AG09319 (cell line): ENCODE measurements at places on chromosomes 2 and 18.
A peak's percentile ranks its signal among the peaks of the same experiment; 100 is the strongest.

GRCh38 chr18:9109523-9109922 lies 7.0 kb downstream of the NDUFV2 start:
- no peak for DNase-seq

DNA sequence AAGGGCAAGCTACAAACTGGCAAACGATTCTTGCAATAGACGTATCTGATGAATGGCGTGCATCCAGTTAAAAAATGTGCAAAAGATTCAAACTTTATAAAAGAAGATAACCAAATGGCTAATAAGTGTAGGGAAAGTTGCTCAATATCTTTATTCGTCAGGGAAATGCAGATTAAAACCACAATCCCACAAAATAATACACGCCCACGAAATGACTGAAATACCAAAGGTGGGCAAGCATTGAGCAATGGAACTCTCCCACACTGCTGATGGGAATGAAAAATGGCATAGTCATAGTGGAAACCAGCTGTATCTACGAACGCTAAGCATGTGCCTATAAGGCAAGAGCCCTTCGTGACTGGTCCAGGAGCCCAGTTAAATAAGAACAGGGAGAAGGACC lies 168.6 kb upstream of the SIX2 start:
- DNase-seq = peak; percentile 99

- DNase-seq = no peak
Observed at GRCh38 chr2:83953697-83954096, 505.4 kb downstream of the SUCLG1 start.

GRCh38 chr2:42954227-42954962 lies 162.0 kb upstream of the HAAO start:
- no peak for DNase-seq

DNA sequence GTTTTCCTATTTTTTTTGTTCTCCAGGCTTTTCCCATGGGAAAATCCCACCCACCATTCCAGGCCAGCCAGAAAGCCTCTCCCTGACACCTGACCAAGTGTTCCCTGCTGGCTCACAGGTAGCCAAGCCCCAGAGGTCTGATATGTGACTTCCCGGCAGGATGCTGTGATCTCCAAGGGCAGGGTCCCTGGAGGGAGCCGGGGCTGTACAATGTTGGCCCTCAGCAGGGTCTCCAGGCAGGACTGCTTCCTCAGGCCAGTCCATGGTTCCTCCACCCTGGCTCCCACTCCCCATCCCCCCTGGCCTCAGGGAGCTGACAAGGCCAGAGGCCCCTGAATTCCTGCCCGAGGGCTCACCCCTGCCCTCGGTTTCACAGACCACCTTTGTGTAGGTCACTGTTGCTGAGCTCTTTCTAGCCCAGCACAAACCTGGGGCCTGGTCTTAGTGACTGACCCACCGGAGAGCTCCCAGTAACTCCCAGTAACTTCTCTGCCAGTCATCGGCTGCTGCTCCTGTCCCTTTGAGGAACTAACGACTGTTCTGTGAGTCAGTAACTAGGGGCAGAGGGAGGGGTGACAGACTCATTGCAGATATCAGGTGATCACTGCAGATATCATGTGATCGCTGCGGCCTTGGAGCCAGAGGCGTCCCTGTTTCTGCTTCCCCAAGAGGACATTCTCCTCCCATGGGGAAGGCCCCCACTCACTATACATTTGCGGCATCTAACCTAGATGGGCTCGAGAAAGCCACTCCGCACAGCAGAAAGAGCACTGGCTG lies 38.7 kb downstream of the SDC1 start:
- DNase-seq = no peak

GRCh38 chr2:32696439-32696838 lies 68.6 kb downstream of the TTC27 start:
- DNase-seq = no peak

- DNase-seq = no peak
Observed at GRCh38 chr2:103860016-103860415, 993.9 kb upstream of the POU3F3 start.

DNA sequence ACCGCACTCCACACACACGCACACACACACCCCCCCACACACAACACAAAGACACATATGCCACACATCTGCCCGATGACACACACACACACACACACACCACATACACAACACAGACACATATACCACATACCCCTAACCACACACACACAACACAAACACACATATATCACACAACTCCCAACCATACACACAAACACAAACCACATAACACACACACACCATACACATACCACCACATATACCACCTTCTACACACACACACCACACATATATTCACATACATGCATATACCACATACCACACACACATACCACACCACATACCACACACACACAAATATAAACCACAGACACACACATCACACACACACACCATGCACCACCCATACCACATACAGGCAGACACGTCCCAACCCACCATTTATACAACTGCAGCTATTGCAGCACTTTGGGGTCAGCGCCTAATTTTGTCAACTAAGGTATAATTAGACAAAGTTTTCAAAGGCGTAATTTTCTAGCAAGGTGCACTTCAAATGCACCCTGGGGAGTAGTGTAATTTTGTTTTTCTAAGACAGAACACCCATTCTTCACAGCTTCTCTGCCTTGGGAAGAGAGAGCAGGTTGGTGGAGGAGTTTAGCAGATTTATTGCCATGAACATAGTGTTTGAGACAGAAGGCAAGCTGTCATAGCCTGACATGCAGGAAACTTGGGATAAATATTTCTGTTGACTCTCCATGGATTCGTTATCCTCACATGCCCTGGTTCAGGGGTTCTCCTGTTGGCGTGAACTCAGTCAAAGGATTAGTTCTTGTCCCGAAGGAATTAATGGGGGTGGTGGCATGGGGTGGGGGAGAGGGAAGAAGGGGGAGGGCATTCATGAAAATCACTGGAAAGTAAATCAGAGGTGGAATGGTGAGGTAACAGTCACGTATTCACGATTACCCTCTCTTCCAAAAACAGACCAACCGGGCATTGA lies 416.1 kb downstream of the LPIN1 start:
- DNase-seq = no peak

DNA sequence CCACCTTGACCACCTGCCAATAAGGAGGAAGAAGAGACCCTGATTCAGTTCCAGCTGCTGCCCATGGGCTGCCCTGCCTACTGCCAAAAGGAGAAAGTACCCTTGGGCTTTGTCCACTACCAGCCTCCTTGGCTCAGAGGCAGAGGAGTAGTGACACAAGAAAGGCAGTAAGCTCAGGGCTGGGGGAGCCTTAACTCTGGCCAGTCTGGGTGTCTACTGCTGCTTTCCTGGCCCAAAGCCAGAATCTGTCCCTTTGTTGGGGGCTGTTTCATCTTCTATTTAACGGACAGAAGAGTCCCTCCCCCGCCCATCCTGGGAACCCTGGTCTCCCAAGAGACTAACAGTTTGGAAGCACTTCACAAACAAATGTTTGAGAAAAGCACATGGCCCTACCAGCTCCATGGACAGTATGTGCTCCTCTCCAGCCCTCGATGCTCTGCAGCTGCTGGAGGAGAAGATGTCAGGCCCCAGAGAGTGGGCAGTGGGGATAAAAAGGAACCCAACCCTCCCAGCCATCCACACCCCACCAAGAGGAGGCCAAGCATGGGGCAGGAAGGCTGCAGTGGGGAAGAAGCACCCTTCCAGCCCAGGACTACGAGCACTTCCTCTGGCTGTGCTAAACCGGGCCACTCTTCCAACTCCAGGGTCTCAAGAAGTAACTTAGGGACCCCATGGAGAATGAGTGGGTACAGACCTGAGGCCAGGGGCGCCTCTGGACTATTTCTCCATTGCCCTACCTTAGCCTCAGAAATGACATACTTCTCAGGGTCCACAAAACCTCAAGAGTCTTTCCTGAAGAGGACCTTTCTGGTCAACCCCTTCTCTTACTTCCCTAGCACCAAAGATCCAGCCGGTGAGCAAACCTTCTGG lies 1.2 kb downstream of the ATG9A start:
- no peak for DNase-seq

DNA sequence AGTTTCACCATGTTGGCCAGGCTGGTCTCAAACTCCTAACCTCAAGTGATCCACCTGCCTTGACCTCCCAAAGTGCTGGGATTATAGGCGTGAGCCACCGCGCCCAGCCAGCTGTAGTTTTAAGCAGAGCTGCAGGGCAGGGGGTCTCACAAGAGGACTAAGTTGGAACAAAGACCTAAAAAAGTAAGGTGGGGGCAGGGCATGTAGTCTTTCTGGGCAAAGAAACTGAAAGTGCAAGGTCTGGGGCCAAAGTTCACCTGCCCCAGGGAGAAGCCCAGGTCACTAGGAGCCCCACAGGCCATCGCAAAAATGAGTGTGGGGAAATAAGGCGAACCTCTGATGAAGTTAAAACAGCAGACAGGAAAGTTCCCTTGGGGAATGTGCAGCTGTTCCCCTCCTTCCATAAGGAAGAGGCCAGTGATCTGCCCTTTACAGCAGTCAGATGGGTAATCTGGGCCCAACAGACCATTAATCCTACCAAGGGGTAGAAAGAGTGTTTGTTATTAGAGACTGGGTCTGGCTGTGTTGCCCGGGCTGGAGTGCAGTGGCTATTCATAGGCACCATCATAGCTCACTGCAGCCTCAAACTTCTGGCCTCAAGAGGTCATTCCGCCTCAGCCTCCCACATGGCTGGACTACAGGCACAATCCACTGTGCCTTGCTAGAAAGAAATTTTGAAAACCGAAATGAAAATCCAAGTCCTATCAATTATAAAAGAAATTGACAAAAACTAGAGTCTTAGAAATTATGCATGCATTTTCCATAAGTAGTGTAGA lies 2.8 kb downstream of the SCLY start:
- no peak for DNase-seq

GRCh38 chr2:144832048-144832447 lies 312.1 kb upstream of the ZEB2 start:
- DNase-seq = no peak

DNA sequence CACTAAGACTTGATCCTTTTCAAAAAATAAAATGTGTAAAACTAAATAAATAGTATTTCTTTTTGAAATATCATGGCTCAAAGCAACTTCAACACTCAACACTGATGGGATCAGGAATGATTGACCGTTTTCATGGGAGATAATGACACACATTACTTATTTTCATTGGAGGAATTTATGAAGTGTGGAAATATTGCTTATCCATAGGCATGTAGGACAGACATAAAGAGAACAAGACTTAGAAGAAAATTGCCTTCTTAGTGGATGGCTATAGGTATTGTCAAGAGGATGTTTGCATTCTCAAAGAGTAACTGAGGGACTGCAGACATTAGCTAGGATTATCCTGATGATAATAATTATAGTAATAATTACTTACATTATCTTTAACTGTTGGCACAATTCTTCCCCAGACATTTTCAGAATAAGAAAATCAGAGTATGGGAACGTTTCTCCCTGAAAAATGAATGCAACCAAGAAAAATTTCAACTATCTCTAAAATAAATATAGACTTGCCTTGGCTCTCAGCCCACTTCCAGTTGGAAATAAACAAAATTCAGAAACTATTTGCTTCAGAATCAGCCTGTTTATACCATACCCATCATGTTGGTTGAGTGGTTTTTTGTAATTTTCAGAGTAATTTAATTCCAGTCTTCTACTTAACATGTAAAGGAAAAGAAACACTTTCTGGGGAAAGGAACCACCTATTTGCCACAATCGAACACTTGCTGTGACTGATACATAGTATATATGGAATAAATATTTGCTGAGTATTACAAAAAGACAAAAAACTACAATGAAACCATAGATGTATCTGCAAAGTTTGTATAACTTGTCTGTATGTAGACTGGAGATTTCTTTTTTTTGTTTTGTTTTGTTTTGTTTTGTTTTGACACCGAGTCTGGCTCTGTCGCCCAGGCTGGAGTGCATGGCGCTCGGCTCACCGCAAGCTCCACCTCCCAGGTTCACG lies 165.7 kb downstream of the TMX3 start:
- DNase-seq = peak; percentile 52

- DNase-seq = no peak
Observed at GRCh38 chr2:120953843-120954584, 218.3 kb downstream of the GLI2 start.

- DNase-seq = no peak
Observed at GRCh38 chr2:132567682-132568081, 102.3 kb downstream of the LYPD1 start.

GRCh38 chr2:120745420-120746111 lies 9.9 kb downstream of the GLI2 start:
- no peak for DNase-seq

GRCh38 chr18:7590826-7591560 lies 23.9 kb downstream of the PTPRM start:
- DNase-seq = no peak
